Hematopoietic multipotent progenitor cell treated with erythropoietin and hydrocortisone succinate and interleukin-3 and kit ligand, for 6 days (in vitro differentiated cells): ENCODE measurements at places on chromosomes 7 and 10.

DNA sequence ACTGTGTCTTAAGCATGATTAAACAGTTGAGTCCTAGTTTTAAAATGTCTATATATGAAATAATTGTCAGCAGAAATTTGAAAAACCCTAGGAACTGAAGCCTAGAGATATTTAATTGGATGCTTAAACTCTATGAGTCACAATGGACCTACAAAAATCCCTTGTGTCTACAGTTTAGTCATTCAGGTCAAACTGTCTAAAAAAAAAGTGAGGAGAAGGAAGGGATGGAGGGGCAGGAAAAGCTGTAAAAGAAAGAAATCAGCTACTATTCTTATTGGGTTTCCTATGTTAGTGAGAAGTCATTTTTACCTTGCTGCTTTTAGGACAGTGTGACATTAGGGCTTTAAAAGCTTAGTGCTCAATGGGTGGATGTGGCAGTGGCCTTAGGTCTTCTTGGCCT is 406.1 kb upstream of the FZD8 start:
- DNase-seq: no peak

GRCh38 chr10:77493851-77494261 is 143.8 kb downstream of the KCNMA1 start:
- DNase-seq: no peak

DNA sequence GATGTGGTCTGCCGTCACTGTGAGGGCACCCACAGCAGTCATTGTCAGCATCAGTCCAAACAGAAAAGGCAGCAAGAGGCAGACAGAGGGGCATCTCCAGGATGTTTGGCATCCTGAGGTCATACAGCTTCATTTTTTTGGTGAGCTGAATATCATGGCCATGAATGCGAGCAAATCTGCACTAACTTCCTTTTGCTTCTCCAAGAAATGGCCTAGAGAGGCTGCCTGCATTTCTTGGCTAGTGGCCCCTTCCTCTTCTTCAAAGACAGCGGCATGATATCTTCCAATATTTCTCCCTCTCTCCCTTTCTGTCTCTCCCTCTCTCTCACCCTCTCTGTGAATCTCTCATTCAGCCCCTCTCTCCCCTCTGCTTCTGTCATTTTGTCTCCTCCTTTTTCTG is 24.8 kb downstream of the FKBP6 start:
- DNase-seq: no peak

- no peak for DNase-seq
These were observed 912.0 kb downstream of the SORCS1 start for GRCh38 chr10:106252541-106252940.

DNA sequence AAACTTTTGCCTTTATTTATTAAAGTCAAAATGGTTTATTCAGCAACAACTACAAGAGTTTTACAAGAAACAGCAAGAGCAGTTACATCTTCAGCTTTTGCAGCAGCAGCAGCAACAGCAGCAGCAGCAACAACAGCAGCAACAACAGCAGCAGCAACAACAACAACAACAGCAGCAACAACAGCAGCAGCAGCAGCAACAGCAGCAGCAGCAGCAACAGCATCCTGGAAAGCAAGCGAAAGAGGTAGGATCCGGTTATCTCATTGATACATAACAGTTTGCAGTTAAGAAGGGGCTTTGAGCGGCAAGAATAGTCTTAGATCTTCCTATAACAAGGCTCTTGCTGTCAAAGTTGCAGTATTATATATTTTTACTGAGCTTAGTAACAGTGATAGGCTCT is 215.1 kb downstream of the FOXP2 start:
- no peak for DNase-seq

DNA sequence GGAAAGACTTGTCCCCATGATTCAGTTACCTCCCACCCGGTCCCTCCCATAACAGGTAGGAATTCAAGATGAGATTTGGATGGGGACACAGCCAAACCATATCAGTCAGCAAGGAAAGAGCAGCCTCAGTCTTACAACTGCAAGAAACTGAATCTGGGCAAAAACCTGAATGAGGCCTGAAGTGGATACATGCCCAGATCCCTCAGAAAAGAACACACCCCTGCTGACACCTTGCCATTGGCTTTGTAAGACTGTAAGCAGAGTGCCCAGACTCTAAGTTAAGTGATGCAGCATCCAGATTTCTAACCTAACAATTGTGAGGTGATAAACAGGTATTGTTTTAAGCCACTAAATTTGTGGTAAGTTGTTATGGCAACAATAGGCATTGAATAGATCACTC is 670.8 kb downstream of the SORCS1 start:
- DNase-seq: no peak
